ENCODE measurements at places on chromosomes 12 and 14.

DNA sequence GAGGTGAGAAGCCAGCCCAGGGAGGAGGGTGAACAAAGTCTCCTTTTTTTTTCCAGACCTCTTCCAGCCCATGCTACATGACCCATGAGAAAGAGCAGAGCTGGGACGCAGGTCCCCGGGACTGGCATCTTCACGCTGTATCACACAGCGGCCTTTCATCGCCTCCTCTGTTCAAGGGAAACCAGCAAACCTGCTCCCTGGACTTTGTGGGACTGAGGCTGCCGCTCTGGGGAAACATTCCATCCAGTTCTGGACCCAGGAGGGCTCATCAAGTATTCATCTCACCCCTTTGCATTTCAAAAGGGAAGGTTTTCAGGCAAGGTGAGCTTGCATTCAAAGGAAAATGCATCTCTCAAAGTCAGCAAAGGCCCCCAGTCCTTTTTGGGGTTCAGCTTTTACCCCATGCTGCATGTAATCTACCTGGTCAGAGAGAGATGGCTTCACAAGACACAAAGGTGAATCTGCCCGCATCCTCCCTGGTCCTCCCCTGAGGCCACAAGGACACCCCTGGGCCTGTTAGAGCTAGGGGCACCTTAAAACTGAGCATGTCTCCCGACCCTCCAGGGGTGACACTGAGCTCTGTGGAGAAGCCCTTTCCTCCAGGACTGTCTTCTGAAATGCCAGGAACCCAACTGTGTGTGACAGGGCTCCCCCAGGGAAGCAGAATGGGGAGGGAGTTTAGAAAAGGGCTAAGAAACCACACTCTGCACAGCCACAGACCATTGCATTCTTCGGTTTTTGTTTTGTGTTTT is 21.2 kb upstream of the MEG3 start:
- no peak for DNase-seq

- no peak for DNase-seq
Observed at GRCh38 chr14:105738638-105739037, 212.3 kb downstream of the TMEM121 start.

DNA sequence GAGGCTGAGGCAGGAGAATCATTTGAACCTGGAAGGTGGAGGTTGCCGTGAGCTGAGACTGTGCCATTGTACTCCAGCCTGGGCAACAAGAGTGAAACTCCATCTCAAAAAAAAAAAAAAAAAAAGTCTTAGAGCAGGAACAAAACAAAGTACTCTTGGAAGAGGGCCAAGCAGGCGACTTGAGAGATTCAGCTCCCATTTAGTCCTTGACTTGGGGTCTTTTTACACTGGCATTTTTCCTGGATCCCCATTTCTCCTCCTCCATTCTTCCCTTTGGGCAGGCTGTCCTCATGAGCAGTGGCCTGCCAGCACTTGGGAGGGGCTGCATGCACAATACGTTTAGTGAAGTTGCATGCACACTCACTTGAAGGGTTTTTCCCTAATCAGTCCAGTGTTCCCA is 72.9 kb downstream of the C14orf132 start:
- no peak for DNase-seq

- DNase-seq: no peak
Observed at GRCh38 chr12:52207895-52208294, 16.1 kb upstream of the KRT80 start.

GRCh38 chr12:78571953-78572352 is 292.6 kb upstream of the SYT1 start:
- no peak for DNase-seq

- no peak for DNase-seq
Observed at GRCh38 chr14:89630101-89630829, 213.2 kb upstream of the FOXN3 start.

- no peak for DNase-seq
Observed at GRCh38 chr14:44029933-44030332, 477.1 kb downstream of the FSCB start.

- no peak for DNase-seq
Observed at GRCh38 chr12:24553259-24553658, 395.6 kb downstream of the BCAT1 start.

- no peak for DNase-seq
Observed at GRCh38 chr12:34126239-34126641, 103.9 kb downstream of the ALG10 start.

GRCh38 chr12:116607039-116607438 is 47.9 kb downstream of the MAP1LC3B2 start:
- DNase-seq: no peak

DNA sequence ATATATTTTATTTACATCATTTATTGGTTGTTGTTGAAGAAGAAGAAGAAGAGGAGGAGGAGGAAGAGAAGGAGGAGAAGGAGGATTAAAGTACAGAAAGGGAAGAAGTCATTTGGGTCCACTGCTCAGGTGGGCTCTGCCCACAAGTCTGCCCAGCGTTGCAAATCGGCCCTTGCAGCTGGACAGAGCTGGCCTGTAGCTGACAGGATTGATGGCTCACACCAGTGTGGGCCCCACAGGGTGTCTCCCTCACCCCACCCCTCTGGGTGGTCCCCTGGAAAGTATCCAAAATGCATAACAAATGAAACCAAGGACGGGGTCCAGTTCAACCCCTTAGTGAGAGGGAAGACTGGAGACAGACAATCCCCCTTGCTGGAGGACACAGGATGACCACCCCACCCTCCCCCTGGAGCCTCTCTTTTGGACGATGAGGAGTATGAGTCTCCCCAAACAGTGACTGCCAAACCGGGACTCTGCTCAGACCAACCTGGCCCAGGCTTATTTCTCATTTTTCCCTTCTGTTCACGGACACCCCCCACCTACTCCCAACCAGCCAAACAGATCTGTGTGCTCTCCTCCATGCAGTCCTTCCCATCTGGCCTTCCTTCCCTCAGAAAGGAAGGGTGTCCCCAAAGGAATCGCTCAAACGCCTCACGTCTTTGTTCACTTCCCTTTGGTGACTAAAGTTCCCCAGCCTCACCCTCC is 17.7 kb downstream of the DPF3 start:
- no peak for DNase-seq

- no peak for DNase-seq
Observed at GRCh38 chr14:88786715-88787114, 6.0 kb downstream of the EML5 start.

DNA sequence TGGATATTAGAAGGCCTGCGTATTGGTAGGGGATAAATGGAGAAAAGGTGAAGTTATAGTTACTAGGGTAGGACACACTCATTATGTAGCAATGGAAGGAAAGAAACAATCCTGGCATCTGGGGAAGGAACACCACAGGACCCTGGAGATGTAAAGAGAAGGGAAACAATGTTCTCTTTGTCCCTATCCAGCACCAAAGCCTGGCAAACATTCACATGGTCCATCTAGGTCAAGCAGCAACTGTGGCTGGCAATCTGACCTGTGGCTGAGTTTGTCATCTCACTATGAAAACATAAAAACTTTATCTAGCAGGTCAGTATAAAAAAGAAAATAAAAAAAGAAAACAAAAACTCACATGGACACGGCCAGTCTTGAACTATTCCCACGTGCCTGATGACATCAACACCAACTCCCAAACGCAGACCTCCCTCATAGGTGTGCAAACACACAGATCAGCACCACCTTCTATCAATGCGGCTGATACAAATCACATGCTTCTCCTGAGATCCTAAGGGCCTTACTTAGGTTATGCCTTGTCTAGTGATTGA is 2.6 kb downstream of the POMT2 start:
- no peak for DNase-seq

DNA sequence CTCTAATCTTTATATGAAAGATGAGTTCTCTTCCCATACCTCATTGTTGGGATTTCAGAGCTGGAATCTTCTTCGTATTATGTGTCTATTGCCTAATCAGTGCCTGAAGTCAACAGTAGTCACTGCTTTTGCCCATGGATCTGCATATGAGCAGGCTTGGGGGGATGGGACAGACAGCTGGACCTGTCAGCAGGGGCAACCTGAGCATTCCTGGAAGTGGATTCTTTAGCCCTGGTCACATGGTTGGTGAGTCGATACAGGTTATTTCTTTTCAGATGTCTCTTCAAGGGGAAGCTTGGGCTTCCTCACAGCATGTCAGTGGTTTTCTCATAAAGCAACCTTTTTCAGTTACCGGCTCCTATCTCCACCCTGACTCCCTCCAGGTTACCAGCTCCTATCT is 97.3 kb upstream of the RBM19 start:
- no peak for DNase-seq

All from stimulated activated naive CD4-positive, alpha-beta T cell treated with Interleukin-2 at 50 U/mL for 16 hours (primary cell).